CD8-positive, alpha-beta memory T cell (primary cell): ENCODE measurements at places on chromosomes 11 and 22.

GRCh38 chr11:7278314-7278917 is 26.7 kb downstream of the SYT9 start:
- no peak for DNase-seq

DNA sequence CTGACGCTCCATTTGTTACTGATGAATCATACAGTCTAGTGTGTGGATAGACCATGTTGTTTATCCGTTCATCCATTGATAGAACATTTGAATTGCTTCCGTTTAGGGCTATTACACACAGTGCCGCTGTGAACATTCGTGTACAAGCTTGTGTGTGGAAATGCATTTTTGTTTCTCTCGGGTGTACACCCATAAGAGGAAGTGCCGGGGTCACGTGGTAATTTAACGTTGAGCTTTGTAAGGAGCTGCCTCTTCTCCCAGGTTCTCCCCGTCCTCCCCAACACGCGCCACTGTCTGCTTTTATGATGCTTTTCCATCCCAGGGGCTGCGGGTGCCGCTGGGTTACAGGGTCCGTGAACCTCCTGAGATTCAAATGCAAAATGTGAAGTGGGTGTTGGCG is 142.3 kb downstream of the IGLL1 start:
- no peak for DNase-seq

DNA sequence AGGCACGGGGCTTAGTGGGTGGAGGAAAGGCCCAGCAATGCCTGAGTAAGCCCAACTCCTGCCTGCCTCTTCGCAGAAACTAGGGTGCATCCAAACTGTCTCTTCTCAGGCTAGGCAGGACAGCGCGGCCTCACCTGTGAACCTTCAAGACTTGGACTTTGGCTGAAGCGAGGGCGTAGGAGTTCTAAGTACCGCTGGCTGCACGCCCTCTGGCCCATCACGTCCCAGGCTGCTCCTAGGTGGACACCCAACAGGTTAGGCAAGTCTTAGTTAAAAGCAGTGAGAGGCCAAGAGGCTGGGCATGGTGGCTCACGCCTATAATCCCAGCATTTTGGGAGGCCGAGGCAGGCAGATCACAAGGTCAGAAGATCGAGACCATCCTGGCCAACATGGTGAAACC is 1.8 kb upstream of the DDB2 start:
- no peak for DNase-seq

- DNase-seq: no peak
These were observed 27.1 kb downstream of the KCNQ1OT1 start for GRCh38 chr11:2672553-2673249.

DNA sequence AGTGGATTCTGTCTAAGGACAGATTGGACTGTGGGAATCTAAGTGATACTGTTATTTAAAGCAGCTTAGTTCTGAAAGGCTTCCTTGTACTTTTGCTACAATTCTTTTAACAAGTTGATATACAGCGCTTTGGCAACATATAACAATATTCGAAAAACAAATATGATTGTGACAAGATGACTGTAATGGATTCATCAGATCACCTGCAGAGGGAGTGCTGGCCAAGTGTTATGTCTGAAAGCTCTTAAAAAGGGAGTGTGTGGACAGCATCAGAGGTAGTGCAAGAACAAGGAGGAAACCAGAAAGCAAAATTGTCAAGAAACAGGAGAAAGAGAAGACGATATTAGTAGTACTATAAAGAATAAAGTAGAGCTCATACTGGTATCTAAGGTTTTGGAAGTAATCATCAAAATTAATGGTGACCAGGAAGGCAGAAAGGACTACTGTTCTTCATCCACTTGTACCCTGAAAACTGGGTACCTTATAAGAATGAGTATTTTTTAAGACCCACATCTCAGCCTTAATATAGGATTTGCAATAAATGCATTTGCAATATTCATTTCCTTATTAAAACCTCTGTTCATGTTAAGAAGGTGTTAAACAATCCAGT is 1112.0 kb upstream of the CCDC90B start:
- no peak for DNase-seq

- DNase-seq: no peak
These were observed 282.3 kb downstream of the KIRREL3 start for GRCh38 chr11:126718276-126718675.

DNA sequence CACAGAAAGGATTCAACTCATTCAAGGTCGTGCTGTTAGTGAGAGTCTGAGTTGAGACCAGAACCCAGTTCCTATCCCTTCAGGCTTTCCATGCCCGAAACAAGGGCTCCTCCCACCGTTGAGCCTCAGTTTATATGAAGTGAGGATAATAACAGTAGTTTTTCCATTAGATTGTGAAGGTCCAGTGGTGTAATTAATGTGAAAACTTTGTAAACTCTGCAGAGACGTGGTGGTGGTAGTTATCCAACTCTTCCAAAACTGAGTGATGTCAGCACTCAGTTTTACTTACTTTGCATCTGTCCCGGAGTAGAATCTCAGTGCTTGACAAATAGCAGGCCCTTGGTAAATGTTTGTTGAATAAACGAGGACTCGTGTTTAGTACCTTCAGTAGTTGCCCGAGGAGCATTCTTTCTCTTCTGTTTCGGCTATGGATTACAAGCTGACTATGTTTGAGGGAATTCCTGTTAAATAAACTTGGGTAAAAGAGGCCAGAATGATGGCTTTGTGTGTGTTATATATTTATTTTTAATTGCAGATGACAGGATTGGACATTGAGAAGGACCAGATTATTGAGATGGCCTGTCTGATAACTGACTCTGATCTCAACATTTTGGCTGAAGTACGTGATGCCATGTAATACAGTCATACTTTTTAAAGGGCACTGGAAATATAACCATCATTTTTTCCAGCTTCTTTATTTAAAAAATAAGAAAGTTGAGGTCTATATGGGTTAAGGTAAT is 1.0 kb downstream of the REXO2 start:
- DNase-seq: no peak

DNA sequence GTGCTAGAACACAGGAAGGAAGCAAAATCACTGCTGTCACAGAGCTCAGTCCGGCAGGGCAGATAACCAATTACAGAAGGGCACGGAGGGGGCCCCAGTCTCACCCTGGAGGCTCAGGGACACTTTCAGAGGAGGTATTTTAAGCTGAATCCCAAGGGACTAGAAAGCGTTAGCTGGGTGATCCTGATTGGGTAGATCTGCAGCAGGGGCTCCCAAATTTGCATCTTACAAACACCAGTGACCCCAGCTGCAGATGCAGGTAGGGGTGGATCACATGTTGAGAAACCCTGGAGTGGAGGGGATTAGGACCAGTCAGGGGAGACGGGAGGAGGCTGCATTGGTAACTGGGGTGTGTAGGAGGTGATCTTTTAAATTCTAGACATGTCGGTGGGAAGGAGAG is 91.4 kb downstream of the CSNK2A3 start:
- DNase-seq: no peak

GRCh38 chr11:126638648-126639047 is 283.2 kb downstream of the ST3GAL4 start:
- DNase-seq: no peak
